ENCODE measurements at places on chromosomes 12 and 14.

DNA sequence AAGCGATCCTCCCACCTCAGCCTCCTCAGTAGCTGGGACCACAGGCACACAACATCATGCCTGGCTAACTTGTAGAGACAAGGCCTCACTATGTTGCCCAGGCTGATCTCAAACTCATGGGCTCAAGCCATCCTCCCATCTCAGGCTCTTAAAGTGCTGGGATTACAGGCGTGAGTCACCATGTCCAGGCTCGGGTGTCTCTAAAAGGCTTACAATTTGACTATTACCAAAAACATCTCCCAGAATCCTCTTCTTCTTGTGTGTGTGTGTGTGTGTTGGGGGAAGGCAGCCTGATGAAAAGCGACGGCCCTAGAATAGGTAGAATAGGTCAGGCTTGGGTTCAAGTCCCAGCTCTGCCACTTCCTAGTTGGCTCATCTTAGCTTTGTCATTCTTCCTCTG lies 16.8 kb downstream of the MSI1 start:
- no peak for DNase-seq

DNA sequence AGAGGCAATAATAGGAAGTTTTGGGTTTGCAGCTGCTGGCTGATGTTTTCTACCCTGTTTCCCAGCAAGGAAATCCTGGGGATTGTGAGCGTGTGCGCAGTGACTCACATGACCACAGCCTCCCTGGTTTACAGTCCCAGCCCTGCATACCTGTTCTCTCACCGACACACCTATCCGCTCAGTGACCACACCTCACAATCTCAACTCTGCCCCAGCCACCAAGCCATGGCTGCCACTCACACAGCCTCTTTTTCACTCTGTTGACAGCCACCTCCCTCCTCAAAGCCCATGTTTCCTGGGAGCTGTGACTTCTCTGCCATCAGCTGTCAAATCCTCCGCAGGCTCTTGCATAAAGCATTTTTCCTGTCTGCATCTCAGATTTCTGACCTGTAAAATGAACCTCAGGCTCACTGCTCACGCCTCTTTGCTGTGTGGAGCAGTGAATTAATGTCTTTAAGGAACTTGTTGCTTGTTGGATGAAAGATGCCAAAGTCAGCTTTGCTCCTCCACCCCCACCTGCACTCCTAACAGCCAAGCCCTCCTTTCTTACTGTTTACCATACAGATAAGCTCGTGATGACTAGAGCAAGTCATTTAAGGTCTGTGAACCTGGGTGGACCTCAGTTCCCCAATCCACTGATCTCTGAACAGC lies 43.5 kb downstream of the B4GALNT3 start:
- DNase-seq: no peak

DNA sequence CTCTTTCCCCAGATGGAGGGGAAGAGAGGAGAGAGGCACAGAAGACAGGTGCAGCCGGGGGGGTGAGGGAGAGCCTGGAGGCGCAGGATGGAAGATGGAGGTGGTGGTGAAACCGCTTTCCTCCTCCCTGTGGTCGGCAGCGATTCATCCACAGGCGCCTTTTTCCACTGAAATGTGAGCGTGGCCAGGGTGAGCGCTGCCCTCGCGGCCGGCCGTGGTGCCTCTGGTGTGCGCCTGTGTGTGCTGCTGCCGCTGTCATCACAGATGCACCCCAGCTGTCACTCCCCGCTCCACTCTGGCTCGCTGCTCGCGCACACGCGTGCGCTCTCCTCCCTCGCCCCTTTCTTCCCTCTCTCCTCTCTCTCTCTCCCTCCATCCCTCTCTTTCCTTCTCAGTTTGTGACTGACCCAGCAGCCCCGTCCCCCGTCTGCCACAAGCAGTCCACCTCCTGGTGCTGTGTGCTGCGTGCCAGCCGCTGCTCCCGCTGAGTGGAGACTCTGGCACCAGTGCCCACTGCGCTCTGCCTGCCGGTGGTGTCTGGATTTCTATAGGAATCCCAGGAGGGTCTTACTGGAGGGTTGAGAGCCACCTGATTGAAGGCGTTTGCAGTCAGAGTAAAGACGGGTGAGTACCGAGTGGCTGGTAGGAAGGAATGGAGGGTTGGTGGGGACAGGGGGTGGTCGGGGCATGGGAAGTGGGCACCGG lies at the start of gene LRTM2:
TSS of gene LRTM2 (plus strand) at position 375 of the 705 bp plus-strand sequence. CDS start 7,584 bp downstream, outside the sequence.
- DNase-seq: no peak

DNA sequence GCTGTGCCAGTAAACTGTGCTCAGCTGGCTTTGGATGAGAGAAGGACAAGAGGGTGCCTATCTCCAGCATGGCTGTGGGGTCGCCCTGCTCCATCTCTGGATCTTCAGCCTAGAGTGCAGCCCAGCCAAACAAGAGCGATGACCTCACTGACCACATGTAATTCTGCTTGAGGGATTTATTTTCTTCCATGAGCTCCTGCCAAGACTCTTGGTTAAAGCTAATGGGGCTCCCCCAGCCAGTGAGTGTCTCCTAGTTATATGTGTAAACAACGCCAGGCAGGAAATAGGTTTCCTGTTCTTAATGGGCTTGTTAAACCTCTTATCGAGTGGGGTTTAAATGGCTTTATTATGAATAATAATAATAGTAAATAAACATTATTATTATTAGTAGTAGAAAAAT lies 397.2 kb downstream of the NRXN3 start:
- no peak for DNase-seq

DNA sequence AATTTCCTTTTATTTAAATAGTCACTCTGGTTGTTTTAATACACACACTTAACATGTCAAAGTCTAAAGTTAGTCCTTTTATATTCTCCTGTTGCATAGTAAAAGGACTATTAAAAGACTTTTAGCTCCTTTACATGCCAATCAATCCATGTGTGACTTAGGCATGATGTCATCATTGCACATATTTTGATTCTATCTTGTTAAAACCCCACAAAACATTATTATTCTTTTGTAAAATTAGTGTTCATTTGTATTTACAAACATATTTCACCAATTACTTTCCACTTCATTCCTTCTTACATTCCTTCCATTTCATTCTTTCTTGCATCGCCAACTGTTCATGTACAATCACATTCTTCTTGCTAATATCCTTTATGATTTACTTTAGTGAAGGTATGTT lies 39.6 kb downstream of the TC2N start:
- DNase-seq: no peak

DNA sequence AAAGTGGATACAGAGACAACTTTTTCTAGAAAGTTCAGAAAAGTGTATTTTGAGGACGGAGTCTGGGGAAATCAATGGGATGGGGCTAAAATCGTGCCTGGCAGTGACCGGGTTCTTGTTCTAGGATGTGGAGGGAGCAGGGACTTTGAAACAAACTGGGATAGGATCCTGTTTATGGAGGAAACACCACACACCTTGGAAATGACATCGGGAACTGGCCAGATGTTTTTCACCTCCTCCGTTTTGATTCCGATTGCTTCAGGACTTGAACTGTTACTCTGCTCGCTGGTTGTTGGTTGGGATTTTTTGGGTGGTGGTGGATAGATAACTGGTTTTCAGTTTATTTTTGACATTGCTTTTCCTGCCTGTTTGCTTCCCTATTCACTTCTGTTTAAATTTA lies 506 bp downstream of the EMP1 start:
- DNase-seq: no peak

DNA sequence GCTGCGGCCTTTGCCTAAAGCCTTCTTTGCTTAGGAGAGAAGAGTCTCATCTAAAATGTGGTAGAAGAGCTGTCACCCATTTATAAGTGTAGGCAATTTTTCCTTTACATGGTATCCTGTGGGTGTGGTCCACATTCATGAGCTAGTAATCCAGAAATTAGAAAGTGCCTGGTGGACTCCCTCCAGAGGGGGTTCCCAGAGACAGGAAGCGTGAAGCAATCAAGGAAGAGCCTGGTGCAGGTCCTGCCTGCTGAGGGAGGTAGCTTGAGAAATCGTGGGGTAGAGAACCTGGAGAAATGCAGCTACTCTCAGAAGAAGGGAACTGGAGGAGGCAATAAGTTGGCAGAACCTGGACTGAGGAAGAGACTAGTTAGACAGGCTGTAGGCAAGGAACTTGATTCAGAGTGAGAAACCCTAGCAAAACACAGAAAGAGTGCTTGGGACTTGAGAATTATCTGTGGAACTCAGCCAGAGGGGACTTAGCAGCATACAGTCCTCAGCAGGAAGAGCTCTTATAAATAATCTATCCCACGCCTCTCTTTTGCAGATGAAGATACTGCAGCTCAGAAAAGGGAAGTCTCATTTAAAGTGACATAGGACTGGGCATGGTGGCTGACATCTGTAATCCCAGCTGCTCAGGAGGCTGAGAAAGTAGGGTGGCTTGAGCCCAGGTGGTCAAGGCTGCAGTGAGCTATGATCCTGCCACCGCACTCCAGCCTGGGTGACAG lies 182.4 kb upstream of the CCND2 start:
- no peak for DNase-seq

DNA sequence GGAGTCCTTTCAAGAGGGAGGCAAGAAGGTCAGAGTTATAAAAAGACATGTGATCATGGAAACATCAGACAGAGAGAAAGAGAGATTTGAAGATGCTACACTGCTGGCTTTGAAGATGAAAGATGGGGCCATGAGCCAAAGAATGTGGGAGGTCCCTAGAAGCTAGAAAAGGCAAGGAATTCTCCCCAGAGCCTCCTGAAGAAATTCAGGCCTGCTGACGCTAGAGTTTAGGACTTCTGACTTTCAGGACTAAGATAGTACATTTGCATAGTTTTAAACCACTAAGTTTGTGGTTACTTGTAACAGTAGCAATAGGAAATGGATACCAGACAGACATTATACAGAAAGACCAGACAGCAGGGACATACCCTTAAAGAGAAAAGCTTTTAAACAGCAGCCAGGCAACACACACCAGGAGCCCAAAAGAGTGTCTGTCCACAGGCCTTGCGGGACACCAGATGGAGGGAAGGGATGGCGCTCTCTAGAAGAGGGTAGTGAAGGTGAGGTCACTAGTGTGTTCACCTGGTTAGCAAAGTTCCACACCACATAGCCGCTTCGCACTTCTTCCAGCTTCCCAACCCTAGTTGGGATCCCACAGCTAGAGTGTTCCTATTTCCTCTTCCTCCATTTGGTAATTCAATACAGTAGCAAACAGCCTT lies 29.7 kb upstream of the CEBPE start:
- no peak for DNase-seq

- DNase-seq: no peak
Measured at GRCh38 chr12:46517579-46517962, 145.0 kb upstream of the SLC38A2 start.

DNA sequence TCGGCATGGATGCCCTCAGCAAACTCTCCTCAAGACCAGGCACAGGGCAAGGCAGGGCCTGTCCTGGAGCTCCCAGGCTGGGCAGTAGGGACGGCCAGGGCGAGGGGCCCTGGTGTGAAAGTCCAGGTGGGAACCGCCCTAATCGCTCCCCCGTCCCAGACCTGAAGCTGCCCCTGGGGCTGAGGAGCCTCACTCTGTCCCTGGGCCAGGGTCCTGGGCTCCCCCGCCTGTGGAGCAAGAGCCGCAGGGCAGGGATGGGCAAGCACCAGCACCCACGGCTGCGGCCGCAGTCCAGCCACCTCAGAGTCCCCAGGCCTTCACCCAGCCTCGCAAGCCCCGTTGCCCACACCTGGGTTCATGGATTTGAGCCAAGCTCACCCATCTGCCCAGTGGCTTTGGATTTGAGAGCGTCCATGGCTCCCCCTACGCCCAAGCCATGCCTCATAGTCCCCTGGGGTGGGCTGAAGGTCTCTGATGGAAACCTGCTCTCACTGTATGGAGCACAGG lies 102.4 kb upstream of the C14orf180 start:
- no peak for DNase-seq

DNA sequence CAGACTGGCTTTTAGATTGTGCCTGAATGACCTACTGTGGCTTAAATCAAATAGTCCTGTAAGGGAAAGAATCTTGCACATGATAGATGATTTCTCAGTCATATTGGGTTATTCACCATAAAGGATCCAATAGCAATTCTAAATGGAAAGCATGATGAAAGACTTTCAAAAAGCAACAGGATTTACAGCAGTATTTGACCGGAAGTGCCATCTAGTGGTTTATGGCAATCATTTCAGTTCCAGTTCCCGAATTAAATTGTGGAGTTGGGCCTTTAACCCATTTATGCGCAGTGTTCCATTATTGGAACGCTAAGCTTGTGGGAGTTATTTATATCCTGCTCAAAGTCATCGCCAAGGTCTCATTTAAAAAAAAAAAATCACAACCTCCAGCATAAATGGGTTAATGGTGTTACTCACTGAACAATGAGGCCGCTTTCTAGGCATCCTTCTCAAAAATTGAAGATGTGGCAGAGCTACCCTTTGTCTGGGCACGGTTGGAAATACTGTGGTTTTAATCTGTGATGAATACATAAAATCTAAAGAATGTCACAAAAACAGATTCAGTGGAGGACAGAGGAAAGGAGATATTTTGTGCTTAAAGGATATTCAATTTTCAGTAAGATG lies 60.8 kb upstream of the REP15 start:
- DNase-seq: no peak

DNA sequence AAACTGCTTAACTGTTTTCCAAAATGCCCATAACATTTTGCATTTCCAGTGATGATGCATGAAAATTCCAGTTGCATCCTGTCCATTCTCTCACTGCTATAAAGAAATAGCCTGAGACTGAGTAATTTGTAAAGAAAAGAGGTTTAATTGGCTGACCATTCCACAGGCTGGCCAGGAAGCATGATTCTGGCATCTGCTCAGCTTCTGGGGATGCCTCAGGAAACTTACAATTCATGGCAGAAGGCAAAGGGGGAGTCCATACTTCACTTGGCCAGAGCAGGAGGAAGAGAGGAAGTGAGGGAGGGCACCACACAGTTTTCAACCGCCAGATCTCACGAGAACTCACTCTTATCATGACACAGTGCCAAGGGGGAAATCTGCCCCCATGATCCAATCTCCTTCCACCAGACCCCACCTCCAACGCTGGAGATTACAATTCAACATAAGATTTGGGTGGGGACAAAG lies 18.2 kb upstream of the CLEC2D start:
- DNase-seq: no peak

- no peak for DNase-seq
Measured at GRCh38 chr14:76376409-76376877, 506 bp downstream of the ESRRB start.

- DNase-seq: no peak
Measured at GRCh38 chr12:87196321-87196720, 832.9 kb downstream of the C12orf50 start.

DNA sequence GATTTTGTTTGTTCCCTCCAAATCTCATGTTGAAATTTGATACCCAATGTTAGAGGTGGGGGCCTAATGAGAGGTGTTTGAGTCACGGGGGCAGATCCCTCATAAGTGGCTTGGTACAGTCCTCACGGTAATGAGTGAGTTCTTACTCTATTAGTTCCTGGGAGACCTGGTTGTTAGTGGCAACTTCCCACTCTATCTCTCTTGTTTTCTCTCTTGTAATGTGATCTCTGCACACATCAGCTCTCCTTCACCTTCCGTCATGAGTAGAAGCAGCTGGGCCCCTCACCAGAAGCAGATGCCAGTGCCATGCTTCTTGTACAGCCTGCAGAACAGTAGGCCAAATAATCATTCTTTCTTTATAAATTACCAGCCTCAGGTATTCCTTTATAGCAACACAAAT lies 29.6 kb upstream of the KCNK10 start:
- no peak for DNase-seq

GRCh38 chr14:68740788-68741476 lies 51.9 kb downstream of the ZFP36L1 start:
- no peak for DNase-seq

GRCh38 chr12:80829767-80830166 lies 108.0 kb downstream of the LIN7A start:
- no peak for DNase-seq

- no peak for DNase-seq
Measured at GRCh38 chr12:12741660-12742059, 24.5 kb downstream of the CDKN1B start.

GRCh38 chr12:114823724-114824123 lies 139.7 kb upstream of the TBX3 start:
- no peak for DNase-seq

All from stimulated activated CD8-positive, alpha-beta memory T cell treated with anti-CD3 and anti-CD28 coated beads, Interleukin-4, amount 100 ng/mL, for 4 hours (primary cell).